ENCODE measurements at places on chromosomes 2 and 18.

- DNase-seq, result no peak
Measured at GRCh38 chr2:169112841-169113240, 43.5 kb downstream of the DHRS9 start.

DNA sequence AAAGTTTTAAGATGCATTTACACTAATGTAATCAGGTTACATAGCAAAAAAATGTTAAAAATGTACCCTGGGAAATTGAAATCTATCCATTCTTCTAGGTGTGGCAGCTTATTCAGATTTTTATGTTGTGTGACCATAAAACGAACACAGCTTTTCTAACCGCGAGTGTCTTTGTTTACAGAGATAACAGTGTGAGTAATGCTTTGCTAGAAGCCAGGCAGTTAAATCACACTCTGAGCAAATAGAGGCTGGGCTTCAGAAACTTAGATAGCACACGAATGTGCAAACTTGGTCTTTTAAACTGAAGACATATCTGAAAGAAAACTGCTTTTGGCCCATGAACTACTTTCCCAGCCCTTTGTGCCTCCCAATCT, 116.1 kb downstream of the SPTBN1 start:
- no peak for DNase-seq

GRCh38 chr2:204030322-204030721, 93.8 kb downstream of the ICOS start:
- DNase-seq, result no peak

- DNase-seq, result no peak
Measured at GRCh38 chr2:10820562-10820961, 8.0 kb upstream of the PDIA6 start.

GRCh38 chr2:165777522-165778186, 16.4 kb downstream of the GALNT3 start:
- DNase-seq, result no peak

- no peak for DNase-seq
Measured at GRCh38 chr2:32172870-32173269, 7.2 kb downstream of the SLC30A6 start.

- DNase-seq, result no peak
Measured at GRCh38 chr2:40096360-40096759, 317.3 kb upstream of the THUMPD2 start.

- peak; percentile 38 for DNase-seq
Measured at GRCh38 chr2:174510583-174511189, 23.9 kb upstream of the GPR155 start.

DNA sequence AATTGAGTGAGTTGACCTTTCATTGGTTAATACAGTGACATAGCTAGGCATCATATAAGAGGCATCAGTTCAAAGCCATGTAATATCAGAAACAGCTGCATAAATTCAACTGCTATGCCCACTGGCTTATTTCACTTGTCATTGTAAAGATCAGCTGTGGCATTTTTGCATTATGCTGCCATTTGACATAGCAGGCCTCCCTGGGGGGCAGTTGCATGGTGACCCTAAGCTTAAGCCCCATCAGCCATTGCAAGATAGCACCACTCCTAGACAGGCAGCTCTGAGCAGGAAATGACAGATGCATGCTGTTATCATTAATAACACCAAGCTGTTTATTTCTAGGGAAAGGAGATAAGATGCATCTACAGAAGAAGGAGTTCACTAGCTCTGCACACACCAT, 233.4 kb upstream of the CNTNAP5 start:
- DNase-seq, result peak; percentile 63

- DNase-seq, result no peak
Measured at GRCh38 chr2:15009681-15010080, 377.2 kb downstream of the LRATD1 start.

DNA sequence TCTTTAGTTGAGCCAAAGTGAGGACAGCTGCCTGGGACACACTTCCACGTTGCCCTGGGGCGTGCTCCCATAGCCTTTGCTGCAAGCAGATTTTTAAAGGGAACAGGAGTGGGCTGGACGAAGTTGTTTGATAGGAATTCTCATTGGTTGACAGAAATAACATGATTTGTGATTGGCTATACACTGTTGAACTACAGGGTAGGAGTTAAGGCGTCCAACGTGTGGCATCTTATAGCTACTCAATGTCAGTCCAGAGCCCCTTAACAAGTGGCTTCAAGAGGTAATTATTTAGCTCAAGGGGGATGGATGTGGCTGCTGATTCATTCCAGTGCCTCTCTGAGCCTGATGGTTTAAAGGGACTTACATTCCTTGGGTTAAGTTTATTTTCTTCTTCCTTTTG, 65.5 kb downstream of the ACAA2 start:
- DNase-seq, result no peak

Data from SK-N-DZ (cell line).